Trophoblast cell (in vitro differentiated cells and primary cell): ENCODE measurements at places on chromosomes 11 and 22.

DNA sequence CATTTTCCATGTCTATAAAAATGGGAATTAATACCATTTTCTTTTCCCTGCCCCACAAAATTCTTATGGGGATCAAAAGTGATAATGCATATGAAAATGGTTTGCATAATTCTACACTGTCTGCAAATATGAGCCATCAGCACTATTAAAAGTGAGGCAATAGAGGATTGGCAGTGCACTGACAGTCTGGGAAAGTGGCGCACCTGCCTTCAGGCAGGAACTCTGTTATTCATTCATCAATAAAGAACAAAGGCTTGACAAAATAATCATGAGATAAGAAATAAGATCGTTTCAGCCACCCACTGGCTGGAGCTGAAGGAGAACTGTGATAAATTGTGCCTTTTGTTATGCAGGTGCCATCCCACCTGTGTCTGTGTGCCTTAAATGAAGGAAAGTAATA lies 49.5 kb downstream of the ARFGAP2 start:
- no peak for DNase-seq

DNA sequence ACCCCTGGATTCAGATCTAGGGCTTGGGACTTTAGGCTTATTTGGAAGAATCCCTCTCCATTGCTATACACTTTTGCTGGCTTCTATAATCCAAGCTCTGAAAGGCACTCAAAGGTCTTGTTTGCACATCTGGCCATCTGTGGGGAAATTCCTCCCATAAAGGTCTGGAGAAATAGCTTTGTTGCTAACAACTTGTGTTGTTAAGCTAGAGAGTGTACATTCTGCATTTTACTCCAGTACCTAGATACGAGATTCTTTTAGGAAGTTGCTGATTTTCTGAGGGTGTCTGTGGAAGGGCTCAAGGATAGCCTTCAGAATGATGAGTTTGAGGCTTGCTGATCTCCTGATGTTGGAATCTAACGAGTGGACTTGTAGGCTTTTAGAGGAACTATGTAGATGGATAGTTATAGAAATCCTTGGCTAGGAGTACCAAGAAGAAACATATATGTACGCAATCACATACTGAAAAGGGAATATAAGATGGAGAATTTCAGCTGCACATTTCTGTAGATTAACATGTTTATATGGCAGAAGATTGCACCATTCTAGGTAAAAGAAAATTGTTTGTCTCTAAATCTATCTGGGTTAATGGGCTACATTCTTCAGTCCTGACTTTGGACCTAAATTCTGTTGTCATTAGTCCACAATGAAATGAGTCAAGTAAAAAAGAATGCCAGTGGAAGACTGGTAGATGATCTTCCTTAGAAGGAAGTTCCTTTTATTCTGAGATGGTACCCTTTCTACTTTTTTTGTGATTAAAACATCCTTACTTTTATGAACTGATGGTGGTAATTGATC lies 51.0 kb downstream of the UBASH3B start:
- DNase-seq: peak; percentile 93

GRCh38 chr11:33172996-33173395 lies 11.7 kb upstream of the CSTF3 start:
- peak; percentile 61 for DNase-seq

- DNase-seq: no peak
These were observed 30.5 kb downstream of the LARGE1 start for GRCh38 chr22:33889748-33890147.

DNA sequence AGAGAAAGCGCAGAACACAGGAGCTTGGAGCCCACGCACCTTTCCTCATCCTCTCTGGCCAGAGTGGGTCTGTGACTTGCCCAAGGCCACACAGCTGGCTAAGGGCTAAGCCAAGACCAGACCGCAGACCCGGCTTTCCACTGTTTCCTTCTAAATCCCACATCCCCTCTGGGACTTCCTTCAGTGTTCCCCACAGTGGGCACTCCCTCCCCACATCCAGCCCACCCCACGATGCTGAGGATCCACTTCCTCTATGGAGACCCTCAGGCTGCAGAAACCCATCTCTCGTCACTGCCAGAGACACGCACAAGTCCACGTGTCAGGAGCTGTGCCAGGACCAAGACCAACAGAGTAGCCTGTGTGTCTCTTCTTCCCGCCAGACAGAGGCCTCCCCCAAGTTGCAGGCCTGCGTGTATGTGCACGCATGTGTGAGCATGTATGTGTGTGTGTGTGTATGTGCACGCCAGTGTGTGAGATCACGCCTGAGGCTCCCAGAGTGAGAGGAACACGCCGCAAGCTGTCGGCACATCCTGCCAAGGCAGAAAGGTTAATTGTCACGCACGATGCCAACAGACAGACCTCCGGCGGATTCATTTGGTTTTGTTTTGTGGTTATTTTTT lies 21.6 kb downstream of the PDGFB start:
- DNase-seq: no peak

GRCh38 chr11:70709596-70709995 lies 311.3 kb downstream of the CTTN start:
- DNase-seq: no peak

DNA sequence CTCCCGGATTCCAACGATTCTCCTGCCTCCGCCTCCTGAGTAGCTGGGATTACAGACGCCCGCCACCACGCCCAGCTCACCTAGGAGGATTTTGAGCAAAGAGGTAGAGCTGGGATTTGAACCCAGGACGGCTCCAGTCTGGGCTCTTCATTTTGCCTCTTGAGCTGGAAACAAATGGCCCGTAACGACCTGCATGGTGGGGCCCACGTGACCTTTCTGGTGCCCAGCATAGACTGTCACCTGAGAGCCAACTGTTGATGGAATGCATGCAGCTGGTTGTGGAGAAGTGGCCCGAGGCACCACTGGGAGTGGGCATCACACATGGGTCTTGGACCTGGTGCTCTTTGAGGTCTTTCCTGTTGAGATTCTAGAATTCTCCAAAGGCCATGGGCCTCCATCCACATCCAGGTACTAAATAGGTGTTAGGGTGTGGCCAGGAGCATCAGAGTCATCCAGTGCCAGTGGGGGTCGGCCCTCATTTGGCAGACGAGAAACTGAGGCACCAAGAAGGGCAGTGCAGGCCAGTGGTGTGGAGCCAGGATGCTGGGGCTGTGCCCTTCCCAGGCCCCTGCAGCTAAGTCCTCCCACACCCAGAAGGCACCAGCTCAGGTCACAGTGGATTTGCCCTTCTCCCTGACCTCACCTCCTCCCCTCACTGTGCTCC lies 3.9 kb downstream of the ATF4 start:
- DNase-seq: no peak

- DNase-seq: no peak
These were observed 159.2 kb downstream of the MSANTD4 start for GRCh38 chr11:105862736-105863367.

GRCh38 chr11:72238492-72239312 lies 5.3 kb downstream of the PHOX2A start:
- DNase-seq: peak; percentile 7

DNA sequence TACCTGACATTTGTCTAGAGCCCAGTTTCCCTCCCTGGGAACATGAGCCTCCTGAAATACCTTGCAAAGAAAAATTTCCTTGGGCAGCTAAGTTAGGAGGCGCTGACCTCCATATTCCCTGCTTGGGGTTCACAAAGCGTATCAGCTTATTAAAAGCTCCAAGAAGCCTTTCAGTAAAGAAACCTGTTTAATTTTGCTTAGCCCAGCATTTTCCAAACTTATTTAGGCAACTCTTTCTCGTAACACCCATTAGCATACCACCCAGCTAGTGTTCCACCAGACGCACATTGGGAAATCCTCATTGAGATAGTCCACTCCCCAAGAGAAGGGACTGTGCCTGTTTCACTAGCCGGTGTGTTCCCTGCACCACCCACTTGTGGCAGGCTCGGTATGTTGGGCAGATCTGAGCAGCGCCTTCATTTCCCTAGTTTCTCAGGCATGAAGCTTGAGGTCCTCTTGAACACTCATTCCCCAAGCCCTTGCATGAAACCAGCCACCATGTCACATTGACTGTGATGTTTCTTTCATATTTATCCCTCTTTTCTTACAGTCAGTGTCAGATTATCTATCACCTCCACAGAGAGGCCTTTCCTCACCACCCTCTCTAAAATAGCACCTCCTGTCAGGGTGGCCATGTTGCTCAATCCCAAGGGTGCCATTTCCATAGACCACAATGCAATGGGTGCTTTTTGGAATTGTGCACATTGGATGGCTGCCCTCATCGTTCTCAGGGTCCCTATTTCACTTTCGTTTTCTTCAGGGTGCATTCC lies 12.5 kb upstream of the ELF5 start:
- no peak for DNase-seq

DNA sequence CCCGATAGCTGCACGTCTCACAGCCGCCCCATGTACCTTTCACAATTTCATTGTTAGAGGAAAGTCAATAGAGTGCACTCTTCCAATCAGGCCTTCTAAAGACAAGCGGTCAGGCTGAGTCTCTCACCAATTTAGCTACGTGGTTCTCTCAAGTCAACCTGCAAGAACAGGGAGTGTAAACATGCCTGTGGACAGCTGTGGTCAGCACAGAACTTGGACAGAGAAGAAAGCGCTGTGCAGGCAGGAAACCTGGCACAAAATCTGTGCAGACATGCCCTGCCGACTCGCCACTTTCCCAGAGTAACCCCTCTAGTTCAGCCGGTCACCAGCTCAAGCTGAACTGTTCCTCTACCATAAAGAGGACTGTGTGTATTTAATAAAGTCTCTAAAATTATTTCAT lies 39.5 kb downstream of the CHKA start:
- no peak for DNase-seq

DNA sequence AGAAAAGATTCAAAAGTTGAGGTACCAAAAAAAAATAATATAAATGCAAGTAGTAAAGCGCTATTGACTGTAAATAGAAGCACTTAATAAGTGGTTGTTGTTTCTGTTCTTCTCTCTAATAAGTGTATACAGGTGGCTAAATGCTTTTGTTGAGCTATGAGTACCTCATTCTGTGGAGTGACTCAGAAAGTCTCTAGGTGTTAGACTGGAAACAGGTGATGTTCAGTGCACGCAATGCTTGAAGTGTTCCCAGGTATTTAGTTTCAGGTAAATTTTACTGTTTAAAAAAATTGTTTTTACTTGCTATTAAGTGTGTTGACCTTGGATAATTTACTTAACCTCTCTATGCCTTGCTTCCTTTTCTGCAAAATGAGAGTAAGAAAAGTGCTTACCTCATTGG lies 24.2 kb downstream of the POU2AF3 start:
- DNase-seq: no peak

- peak; percentile 31 for DNase-seq
These were observed 5.7 kb downstream of the FTH1 start for GRCh38 chr11:61961570-61962212.

DNA sequence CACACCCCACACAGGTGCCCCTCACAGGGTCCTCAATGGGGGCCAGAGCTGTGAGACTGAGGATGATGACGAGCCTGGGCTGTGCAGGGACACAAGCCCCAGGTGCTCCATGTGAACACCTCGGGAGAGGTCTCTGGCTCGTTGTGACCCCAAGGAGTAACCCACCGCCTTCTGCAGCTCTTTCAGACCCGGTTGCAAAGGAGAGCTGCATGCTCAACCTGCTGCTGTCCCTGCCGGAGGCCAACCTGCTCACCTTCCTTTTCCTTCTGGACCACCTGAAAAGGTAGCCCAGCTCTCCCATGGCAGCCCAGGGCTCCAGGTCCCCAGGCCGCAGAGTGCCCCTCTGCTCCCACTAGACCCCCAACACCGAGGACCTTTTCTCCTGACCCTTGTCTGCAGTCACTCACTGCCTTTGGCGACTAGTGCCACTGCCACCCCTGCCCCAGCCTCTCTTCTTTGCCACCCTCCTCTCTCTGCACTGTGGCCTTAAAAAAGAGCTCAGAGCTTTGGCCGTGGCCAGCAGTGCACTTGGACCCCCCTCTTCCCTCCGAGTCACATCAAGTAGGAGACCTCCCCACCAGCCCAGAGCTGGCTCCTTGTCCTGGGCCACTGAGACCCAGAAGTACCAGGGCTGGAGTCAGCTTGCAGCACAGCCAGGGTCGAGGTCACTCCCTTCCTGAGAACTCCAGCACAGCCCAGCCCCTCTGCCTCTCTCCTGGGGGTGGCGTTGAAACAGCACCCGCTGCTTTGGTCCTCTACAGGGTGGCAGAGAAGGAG lies 133.7 kb downstream of the BCR start:
- DNase-seq: no peak

DNA sequence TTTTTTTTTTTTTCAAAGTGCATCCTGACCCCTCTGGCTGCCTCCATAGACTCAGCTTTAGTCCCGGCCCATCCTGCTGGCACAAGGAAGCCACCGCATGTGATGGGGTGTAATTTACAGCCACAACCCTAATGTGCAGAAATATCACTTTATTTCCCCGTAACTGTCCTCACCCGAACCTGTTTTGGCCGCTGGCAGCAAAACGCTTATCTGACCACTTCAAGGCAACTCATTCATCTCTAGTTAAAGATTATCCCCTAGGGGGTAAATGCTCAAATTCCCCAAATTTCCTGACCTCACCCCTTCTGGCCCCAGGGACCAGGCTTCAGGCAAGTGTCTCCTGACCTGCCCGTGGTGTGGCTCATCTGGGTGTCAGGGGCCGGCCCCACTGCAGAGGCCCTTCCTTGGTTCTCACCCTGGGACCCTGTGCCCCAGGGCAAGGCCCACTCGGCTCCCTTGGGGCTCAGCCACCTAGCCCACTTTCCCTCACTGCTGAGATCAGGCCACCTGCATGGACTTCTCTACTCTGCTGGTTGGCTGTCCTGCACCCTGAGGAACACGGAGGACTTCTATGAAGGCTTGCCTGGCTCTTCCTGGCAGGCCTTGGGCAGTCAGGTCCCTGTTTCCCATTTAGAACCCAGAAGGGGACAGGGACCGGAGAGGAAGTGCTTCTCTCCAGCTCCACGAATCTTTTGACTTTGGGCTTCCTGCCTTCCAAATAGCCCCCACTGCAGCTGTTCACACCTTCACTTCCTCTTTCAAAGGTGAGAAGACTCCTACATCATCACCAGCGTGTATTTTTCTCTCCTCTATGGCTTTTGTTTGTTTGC lies 53.3 kb downstream of the WNT11 start:
- DNase-seq: peak; percentile 93

DNA sequence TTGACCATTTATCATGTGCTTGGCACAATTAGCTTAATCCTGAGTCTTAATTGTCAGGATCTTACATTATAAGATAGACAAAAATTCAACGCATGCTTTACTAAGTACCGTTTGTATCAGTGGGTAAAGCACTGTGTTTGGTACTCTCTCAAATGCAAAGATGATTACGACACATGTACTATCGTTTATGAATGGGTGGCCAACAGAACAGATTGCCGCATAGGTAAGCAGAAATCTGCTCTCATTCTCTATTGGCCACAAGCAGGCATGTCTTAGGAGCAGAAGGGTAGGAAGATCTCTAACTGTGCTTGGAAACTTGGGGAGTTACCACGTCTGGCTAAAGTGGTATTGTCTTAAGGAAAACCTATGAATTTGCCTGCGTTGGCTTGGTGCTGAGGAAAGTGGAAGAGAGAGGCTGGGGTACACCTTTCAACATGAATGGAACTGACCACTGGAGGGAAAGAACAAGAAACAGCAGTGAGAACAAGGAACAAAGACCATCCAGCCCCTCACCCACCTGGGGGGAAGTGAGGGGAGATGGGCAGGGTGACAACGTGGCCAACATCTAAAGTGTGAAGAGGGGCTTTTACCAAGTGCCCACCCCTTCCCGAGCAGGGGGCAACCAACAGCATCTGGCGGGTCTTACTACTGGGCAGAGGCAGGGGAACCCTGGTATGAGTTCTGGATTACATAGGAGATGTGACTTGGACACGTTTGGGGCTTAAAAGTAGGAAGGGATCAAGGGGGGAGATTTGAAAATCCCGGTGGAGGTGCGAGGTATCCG lies 1.0 kb upstream of the TUBA8 start:
- no peak for DNase-seq

GRCh38 chr22:23789121-23789520 lies 2.4 kb downstream of the SMARCB1 start:
- no peak for DNase-seq
